ENCODE measurements at places on chromosomes 11 and 22. TPM values are rescaled to one million over a fixed set of nuclear protein-coding genes. Genes with fewer than 3 reads are reported as not detected.

- DNase-seq: peak; percentile 60
Observed at GRCh38 chr11:129375751-129376657, at the start of gene BARX2. Gene BARX2, plus strand, starts transcription at chr11:129375848. Its CDS starts 188 bp downstream, at chr11:129376036.

- DNase-seq: peak; percentile 66
Observed at GRCh38 chr11:65434057-65434666, 11.6 kb downstream of the NEAT1 start.

DNA sequence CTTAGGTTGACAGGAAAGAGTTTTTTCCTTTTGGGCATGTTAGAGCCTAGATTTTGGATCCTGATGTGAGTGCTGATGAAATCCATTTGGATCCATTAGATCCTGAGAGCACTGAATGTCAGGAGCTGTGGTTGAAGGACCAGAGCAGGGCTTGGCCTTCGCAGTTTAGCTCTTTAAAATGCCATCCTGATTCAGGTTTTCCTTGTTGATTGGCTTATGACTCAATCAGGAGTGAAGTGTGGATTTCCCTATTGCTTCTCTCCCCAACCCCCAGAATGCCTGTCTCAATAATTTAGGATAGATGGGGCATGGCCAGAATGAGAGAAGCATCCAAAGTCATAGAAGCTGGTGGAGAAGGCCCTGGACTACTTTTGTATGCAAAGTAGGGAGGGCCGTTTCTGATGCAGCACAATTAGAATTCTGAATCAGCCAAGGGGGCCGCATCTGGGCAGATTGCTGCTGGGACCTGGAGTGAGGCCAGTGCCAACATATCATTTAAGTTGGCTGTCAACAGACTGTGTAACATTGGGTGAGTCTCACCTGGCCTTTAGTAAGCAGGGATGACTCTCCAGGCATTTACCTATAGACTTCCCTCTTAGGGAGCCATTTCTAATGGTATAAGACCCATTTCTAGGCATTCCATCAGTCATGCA lies 80.5 kb downstream of the TEAD1 start:
- no peak for DNase-seq

KCNE3 gene
- under 0.01 TPM for total RNA-seq

ALDH3B1 gene
- 27.1 TPM for total RNA-seq

NCF4 gene
- total RNA-seq: not detected
